ENCODE measurements at places on chromosomes 6 and 20.

GRCh38 chr6:24929242-24929641, 6.5 kb downstream of the RIPOR2 start:
- DNase-seq: no peak

DNA sequence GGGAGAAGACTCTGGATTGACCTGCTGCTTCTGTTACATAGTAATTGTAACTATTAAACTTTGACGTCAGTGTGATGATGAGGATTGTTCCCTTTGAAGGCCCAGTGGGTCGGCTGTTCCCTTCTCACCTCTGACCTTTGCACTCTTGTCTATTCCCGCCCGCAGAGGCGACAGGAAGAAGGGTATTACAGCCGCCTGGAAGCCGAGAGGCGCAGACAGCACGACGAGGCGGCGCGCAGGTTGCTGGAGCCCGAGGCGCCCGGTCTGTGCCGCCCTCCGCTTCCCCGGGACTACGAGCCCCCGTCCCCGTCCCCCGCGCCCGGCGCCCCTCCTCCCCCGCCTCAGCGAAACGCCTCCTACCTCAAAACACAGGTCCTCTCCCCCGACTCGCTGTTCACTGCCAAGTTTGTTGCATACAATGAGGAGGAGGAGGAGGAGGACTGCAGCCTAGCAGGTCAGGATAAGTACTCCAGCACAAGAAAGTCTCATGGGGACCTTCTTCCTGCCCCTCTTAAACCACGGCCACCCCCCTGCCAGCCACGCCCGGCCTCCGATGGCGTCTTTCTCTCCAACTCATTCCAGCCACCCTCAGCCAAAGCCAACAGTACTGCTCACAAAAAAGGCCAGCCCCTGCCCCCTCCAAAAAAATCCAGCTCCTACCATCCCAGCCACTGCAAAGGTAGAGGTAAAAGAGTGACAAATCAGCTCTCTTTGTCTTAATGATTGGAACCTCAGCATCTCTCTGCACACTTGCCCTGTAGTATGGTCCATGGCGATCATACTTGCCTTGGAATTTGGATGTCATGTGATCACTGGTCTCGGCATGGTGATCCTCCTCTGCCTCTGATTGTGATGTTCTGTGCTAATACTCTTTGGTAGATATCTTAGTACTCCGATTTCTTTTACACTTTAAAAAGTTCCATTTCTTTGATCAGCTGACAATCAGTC, 31.6 kb upstream of the KIF25 start:
- no peak for DNase-seq

GRCh38 chr20:47774131-47774777, 11.0 kb downstream of the SULF2 start:
- no peak for DNase-seq

DNA sequence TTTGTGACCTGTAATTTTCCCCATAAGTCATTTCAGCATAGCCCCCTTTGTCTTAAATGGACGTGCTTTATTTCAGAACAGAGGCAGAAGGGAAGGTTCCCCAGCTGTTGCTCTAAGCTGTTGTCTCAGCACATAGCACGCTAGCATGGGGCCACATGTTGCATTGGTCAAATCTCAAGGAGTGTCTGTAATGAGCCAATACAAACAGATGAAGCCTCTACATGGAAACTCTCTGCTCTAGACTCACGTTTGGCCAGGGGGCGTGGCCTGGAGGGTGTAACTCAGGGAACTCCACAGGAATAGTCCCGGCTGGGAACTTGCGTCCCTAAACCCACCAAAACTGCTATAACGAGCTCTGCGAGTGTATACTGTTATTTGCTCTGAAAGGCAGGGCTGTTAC, 35.2 kb upstream of the SLC22A2 start:
- no peak for DNase-seq

DNA sequence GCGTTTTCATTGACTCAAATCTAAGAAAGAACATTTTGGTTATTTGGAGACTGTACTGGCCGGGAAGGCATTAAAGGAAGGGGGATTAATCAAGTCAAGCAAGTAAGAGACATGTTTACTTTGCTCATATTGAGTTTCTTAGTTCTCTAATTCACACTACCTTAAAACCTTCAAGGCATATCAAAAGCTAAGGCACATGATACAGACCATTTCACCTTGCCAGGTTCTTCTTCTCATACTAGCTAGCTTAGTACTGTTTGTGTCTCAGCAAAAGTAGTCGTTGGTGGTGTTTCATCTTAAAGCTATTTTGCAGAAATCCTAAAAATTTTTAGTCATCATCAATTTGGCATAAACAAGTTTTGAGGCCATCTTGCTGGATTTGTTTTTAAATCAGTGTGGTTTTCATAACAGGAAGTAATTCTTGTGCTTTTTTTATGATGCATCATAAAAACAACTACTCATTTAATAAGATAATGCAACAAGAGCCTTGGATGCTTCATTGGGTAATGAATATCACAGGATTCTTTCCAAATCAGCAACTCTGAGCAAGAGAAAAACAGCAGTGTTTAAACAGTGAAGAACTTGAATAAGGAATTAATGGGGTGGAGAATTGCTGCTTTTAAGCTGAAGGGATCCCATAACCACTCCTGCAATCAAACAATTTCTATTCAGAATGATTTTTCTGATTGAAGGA, 425.3 kb downstream of the EPM2A start:
- DNase-seq: no peak

DNA sequence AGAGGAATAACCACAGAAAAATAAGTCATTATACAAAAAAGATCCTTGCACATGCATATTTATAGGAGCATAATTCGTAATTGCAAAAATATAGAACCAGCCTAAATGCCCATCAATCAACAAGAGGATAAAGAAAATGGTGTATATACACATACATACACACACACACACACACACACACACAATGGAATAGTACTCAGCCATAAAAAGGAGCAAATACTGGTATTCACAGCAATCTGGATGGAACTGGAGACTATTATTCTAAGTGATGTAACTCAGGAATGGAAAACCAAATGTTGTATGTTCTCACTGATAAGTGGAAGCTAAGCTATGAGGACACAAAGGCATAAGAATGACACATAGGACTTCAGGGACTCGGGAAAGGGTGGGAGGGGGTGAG, 1.9 kb upstream of the KIAA1586 start:
- no peak for DNase-seq

DNA sequence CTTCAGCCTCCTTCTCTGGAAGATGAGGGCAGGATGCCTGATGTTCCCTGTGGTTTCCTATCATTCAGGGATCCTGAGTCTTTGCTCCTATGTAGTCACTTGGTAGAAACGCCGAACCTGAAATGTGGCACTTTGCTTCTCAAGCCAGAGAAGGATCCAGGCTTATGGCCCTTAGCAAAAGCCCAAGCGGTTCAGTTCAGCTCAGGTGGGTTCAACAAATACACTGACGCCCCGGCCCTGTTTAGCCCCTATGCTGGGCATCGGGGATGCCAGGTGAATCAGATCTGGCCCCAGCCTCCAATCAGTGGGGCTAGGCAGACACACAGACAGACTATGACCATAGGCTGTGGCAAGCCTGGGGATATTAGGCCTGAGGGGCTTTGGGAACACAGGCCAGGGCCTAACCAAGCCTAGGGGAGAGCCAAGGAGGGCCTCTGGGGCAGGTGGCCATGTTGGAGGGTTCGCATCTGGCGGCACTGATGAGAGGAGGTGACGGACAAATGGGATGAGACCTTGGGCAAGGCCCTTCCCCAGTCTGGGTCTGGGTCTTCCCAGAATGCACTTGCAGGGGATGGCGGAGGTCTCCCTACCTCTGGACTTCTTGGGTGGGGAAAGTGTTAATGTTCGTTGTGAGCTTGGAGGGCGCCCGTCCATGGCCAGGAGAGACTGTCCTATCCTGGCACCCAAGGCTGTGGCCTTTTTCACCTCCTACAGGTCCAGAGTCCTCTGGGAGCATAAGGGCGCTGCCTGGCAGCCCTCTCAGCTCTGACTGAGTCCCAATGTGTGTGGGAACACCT, 17.6 kb upstream of the SRC start:
- no peak for DNase-seq

- no peak for DNase-seq
Measured at GRCh38 chr20:33697129-33697528, 10.9 kb upstream of the E2F1 start.

DNA sequence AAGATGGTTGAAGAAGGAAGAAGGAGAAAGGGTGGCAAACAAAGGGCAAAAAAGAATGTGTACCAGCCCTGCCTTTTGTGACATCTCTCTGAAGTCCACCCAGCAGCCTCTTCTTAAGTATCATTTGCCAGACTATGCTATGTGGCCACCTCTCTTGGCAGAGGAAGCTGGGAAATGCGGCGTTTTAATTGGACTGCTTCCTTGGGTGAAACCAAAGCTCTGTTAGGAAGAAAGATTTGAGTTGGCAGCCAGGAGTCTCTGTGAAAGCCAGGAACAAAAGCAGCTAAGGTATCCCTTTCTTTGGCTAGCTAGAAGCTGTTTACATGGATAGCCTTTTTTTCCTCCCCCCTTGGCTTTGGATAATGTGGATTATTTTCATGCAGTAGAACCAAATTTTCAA, 67.5 kb upstream of the GTSF1L start:
- no peak for DNase-seq

GRCh38 chr20:24584538-24585356, 115.3 kb downstream of the SYNDIG1 start:
- no peak for DNase-seq

DNA sequence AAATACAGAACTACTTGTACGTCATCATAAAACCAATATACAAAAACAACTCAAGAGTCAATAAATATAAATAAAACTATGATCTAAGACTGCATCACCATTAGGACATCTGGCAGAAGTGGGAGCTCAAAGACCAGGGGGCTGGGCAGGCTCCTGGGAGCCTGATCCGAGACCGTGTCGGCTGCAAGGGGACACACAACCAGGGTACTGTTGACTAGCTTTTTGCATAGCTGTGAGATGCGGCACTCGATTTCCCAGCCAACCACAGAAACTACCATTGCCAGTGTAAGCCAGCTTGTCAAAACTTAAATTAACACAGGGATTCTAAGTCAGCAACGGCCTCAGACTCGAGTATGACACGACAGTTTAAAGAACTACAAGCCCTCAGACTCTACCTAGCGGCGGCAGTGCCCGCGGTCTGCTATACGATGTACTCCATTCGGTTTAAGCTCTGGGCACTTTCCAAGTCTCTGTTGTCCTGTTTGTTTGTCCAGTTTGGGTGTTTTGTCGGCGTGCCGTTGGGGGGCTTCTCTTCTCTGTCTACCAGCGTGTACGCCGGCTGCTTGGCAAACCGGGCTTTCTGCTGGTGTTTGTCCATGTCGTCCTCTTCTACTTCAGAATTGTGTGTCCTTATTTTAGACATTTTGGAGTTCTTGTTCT, 34.6 kb downstream of the JAG1 start:
- DNase-seq: no peak

DNA sequence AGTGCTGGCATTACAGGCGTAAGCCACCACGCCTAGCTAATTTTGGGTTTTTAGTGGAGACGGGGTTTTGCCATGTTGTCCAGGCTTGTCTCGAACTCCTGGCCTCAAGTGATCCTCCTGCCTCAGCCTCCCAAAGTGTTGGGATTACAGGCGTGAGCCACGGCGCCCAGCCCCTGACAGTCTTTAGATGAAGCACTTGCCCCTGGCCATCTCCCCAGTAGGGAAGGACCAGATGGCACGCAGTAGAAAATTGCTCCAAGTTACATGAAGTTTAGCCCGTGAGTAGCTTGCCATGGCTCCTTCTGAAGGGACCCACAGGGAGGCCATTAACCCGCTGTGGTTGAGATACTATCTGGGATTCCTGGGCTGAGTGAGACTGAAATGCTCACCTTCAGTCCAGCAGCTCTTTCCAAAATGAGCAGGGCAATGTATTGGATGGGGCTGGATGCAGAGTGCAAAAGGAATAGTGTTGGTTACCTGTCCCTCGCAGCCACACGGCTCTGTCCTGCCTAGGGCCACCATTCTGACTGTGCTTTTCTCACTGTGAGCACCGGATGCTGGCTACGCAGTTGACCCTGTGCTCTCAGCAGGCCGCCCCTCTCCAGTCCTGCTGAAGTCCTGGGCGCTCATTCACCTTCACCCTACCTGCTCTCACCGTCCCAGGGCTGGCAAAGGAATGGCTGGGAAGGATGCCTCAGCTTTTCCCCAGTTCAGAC, 66.9 kb downstream of the EFCAB8 start:
- no peak for DNase-seq

GRCh38 chr6:137487869-137488149, 6.4 kb downstream of the OLIG3 start:
- no peak for DNase-seq

DNA sequence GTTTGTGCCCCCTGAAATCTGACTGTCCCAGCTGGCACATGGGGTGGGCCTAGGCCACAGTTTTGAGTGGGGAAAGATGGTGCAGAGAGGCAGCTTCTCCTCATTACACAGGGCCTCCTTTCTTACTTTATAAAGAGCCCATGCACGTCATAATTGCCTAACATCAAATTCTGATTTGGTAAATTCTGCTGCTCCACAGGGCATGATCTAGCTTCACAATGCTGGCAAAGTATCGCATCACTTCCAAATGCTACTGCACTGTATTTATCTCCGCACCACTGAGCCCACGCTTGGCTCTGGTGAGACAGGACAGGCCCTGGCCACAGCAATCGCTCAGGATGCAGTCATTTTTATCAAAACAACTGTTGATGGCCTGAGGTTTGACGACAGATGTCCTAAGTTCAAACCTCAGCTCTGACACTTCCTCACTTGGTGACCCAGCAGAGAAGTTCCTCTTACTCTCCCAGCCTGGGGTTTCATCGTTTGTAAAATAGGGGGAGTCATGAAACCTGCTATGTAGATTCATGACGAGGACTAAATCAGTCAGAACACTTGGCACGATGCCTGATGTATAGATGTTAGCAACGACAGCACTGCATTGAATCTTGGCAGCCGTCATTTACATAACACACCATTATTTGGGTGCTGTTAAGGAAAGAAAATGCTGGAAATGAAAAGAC, 187.9 kb downstream of the TTLL2 start:
- no peak for DNase-seq

DNA sequence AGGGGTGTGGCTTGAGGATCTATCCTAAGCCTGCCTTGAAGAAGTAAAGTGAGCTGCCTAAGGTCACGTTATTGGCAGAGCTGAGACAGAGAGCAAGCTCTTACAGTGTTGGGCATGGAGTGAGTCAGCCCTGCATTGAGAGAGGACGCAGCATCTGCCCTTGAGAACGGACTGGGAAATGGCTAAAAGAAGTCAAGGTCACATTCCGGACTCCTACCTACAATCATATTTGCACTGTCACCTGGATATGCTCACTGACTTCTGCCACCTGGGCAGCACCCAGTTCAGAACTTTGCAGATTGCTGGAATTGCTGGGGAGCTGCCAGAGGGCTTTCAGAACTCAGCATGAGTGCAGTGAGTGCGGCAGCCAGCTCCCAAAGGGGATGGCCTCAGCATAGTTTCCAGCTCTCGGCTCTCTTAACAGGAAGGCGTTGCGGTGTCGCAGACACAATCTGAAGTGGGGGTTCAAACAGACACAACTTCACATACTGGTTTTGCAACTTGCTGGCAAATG, 199.3 kb upstream of the SGK1 start:
- DNase-seq: peak; percentile 20

DNA sequence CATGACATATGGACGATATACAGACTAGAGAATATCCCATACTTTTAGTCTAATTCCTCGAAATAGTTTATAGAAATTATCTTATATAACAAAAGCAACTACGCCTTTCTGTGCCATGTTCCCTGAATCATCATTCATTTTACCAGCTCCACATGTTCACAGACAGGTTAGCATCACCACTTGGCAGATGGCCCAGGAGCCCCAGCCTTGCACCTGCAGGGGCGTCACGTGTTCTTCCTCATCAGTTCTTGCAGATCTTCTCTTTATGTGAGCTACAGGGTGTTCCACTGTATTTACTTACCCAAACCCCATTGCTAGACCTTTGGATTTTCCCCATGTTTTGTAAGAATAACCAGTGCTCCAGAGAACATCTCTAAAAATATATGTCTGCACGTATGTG, 12.6 kb upstream of the BNIP5 start:
- peak; percentile 24 for DNase-seq

- no peak for DNase-seq
Measured at GRCh38 chr6:31573239-31574105, 1.4 kb downstream of the LTA start.
